ENCODE measurements at places on chromosomes 16 and 17. TPM values are rescaled to one million over a fixed set of nuclear protein-coding genes. Genes with fewer than 3 reads are reported as not detected.

Gene GSDMA
- 0.24 TPM for total RNA-seq

Gene CMTM2
- total RNA-seq: 0.45 TPM

Gene PERCC1
- total RNA-seq: 0.98 TPM

Gene TBC1D3K
- total RNA-seq: not detected

Gene KLHL10
- total RNA-seq: not detected

DNA sequence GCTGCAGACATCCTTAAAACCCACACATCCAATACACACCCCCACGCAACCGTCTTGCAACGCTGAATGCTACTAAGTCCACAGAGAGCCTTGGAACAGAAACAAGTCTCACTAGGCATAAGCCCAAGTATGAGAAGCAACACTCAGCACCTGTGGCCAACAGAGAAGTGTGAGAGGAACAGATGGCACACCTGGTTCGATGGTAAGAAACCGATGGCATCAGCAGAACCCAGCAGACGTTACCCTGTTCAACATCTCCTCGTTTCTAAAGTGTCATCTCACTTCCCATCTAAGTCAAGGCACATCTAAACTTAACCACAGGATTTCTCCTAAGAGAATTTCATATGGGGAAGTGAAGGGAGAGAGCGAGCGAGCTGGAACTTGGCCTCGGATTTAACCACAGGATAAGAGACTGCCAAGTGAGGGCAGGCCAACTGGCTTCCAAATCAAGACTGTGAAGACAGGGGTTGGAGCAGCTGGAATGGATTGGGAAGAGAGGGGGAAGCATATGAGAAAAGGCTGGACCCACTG, 41.0 kb downstream of the NXPH3 start:
- peaks cover 24% of the 10 kb centered on the region for H3K36me3 ChIP-seq
- H3K4me3 ChIP-seq: no peak overlapping the region
- no peaks in the 10 kb centered on the region for H3K27me3 ChIP-seq
- H3K27ac ChIP-seq: no peak overlapping the region
- no peak for DNase-seq

GRCh38 chr17:83136931-83137330, 57.5 kb downstream of the METRNL start:
- H3K36me3 ChIP-seq: peaks cover 2% of the 10 kb centered on the region
- no peaks in the 10 kb centered on the region for H3K4me1 ChIP-seq
- no peak overlapping the region for H3K4me3 ChIP-seq
- H3K27ac ChIP-seq: no peak overlapping the region

- H3K36me3 ChIP-seq: no peaks in the 10 kb centered on the region
- H3K27me3 ChIP-seq: no peaks in the 10 kb centered on the region
- no peak overlapping the region for H3K27ac ChIP-seq
- H3K4me1 ChIP-seq: peaks cover 25% of the 10 kb centered on the region
These were observed 6.2 kb downstream of the PRSS53 start for GRCh38 chr16:31082368-31083045.

- DNase-seq: no peak
- H3K4me3 ChIP-seq: no peak overlapping the region
- no peaks in the 10 kb centered on the region for H3K27me3 ChIP-seq
- H3K27ac ChIP-seq: no peak overlapping the region
- H3K36me3 ChIP-seq: no peaks in the 10 kb centered on the region
These were observed 17.5 kb downstream of the RAB11FIP3 start for GRCh38 chr16:442976-443375.

GRCh38 chr16:51592001-51592501, 441.0 kb upstream of the SALL1 start:
- DNase-seq: no peak
- no peaks in the 10 kb centered on the region for H3K36me3 ChIP-seq
- H3K4me1 ChIP-seq: no peaks in the 10 kb centered on the region

DNA sequence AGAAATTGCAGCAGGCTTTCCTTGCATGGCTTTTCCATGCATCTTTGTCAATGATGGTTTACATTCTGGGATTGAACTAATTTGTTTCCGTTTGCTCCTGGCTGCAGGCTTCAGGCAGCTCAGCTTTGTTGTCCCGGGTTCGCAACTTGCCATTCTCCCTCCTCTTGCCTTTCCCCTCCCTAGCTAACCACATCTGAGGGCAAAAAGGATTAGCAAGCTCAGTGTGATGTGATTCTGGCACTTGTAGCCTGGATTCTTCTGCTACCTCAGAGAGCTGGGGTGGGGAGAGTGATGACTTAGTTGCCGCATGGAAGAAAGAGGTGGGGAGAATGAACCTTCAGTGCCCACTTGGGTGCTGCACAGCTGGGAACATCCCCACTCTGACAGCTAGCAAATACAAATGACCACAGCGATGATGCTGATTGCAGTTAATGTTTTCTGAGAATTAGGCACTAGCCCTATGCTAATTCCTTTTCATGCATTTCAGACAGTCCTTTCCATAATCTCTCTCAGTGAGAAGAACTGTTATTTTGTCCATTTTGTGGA, 120.2 kb upstream of the SALL1 start:
- H3K27me3 ChIP-seq: no peaks in the 10 kb centered on the region
- H3K4me1 ChIP-seq: no peaks in the 10 kb centered on the region
- no peaks in the 10 kb centered on the region for H3K36me3 ChIP-seq
- DNase-seq: no peak
- H3K4me3 ChIP-seq: no peak overlapping the region

DNA sequence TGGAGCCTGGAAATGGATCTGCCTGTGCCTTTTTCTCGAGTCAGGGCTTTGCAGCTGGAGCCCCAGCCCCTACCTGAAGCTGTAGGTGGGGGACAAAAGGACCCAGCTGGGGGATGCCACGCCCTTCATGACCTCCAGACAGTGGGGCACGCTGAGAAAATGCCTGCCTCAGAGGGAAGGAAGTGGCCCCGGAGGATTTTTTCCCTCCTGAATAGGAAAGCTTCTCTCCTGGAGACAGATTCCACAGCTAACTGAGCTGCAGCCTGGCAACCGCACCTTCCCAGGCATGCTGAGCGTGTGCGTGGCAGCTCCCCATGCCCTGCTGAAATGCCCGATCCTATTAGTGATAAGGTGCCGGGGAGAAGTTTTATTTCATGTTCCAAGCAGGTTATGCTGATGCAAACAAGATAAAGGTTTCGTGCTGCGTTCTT, 58.0 kb downstream of the AIPL1 start:
- DNase-seq: no peak
- no peak overlapping the region for H3K27ac ChIP-seq
- peaks cover 34% of the 10 kb centered on the region for H3K27me3 ChIP-seq

DNA sequence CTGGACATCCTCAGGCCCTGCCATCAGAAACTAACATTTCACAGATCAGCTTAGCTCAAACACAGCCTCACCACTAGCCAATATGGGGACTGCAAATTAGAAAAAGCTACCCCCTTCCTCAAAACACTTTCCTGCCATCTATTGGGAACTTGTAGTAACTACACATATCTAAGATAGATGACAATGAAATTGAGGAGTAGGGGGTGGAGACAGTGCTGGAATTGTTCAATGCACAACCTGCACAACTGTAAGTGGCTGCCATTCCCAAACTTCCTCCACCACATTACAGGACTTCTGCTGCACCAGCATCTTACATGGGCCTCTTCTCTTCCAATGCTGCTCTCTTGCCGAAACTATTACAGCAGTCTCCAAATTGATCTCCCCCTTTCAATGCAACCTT, 21.9 kb downstream of the AIPL1 start:
- H3K4me3 ChIP-seq: no peak overlapping the region
- H3K27ac ChIP-seq: no peak overlapping the region
- no peak for DNase-seq

GRCh38 chr16:2428784-2429033, 538 bp upstream of the CCNF start:
- H3K4me3 ChIP-seq: peak overlapping the region; percentile 91
- no peaks in the 10 kb centered on the region for H3K36me3 ChIP-seq
- no peak for DNase-seq
- peak overlapping the region; percentile 68 for H3K27ac ChIP-seq
- H3K4me1 ChIP-seq: peaks cover 18% of the 10 kb centered on the region

GRCh38 chr17:16930571-16931317, 41.2 kb downstream of the TNFRSF13B start:
- no peaks in the 10 kb centered on the region for H3K27me3 ChIP-seq
- no peaks in the 10 kb centered on the region for H3K36me3 ChIP-seq
- no peak overlapping the region for H3K4me3 ChIP-seq
- H3K4me1 ChIP-seq: no peaks in the 10 kb centered on the region
- no peak overlapping the region for H3K27ac ChIP-seq

DNA sequence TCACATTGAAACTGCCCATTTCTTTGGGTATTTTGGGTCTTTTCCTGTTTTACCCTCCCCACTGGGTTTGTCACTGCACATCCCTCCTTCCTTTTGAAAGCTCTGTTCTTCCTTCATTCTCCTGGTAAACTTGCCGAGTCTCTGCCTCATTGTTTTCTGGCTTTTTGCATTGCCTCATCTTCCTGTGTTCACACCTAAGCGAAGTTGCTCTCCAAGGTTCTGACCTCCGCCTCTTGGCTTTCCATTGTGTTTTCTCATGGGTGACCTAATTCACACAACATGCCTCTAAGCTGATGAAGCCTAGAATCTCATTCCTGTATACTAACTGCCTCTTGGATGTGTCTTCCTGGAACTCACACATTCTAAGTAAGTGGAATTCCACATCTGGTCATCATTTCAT, 1096.1 kb upstream of the EEF2KMT start:
- no peaks in the 10 kb centered on the region for H3K36me3 ChIP-seq
- H3K4me3 ChIP-seq: no peak overlapping the region
- no peak overlapping the region for H3K27ac ChIP-seq
- no peaks in the 10 kb centered on the region for H3K27me3 ChIP-seq

DNA sequence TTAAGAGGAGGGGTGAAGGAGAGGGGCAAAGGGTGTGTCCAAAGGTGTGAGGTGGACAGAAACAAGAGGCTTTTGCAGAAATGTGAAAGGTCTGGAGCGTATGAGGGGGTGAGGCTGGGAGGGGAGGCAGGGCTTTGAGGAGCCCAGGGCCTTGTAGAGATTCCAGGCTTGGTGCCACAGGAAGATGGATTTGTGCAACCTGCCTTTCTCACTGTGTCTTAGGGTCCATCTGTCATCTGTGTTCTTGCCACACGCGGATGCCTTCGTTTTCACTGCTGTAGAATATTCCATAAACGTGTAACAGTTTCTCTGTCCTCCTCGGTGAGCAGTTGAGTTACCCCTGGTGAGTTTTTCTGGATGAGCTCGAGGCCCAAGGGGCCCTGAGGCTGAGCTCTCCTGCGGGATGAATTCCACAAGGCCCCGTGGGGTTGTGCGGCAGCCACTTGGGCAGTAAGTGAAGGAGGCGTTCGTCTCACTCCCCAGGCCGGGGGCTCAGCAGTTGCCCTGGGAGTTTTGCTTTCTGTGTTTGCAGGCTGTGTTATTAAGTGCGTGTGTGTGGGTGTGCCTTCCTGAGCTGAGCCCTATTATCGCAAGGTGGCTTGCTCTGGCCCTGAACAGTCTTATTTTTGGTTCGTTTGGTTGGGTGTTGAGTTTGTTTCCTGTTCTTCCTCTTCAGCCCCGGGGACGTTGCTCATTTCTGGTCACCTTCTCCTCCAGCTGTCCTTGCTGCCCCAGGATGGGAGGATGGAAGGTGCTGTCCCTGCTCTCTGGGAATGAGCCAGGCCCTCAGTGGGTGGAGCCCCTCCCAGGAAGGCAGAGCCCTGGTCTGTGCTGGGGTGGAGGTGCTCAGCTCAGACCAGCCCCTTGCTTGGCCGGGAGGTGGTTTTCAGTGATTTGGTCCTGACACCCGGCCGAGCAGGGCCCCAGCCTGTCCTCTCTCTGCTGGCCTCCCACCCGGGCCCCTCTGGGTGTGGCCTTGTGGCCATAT, 28.4 kb downstream of the BAIAP2 start:
- DNase-seq: no peak
- H3K4me3 ChIP-seq: no peak overlapping the region
- H3K27ac ChIP-seq: no peak overlapping the region
- no peaks in the 10 kb centered on the region for H3K4me1 ChIP-seq

- no peak overlapping the region for H3K27ac ChIP-seq
- no peaks in the 10 kb centered on the region for H3K4me1 ChIP-seq
- DNase-seq: no peak
These were observed 149.6 kb upstream of the GNAO1 start for GRCh38 chr16:56041556-56042140.

DNA sequence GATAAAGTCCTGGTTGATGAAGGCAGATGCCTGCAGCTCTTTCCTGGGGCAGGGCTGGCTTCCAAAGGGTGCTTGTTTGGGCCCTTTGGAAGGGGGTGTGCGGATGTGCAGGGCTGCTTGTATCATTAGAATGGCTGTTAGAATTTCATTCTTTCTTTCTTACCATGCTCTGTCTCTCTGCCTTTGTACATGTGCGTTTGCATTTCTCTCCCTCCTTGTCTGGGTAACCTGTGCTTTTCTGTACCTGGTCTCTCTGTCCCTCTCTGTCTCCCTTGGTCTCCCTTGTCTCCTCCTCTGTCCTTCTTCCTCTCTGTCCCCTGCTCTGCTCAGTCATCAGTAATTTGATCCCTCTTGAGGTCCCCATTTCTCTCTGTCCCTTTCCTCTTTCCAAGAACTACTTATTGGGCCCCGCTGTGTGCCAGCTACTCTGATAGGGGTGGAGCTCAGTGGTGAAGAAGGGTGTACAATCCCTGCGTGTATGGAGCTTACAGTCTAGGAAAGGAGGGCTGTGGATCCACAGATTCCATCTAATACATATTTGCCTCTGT, 69.3 kb downstream of the PLCG2 start:
- no peak overlapping the region for H3K27ac ChIP-seq
- no peak for DNase-seq
- H3K27me3 ChIP-seq: no peaks in the 10 kb centered on the region
- peaks cover 50% of the 10 kb centered on the region for H3K4me1 ChIP-seq
- peaks cover 5% of the 10 kb centered on the region for H3K36me3 ChIP-seq
- H3K4me3 ChIP-seq: no peak overlapping the region

GRCh38 chr16:4828567-4829321, 18.3 kb downstream of the GLYR1 start:
- no peaks in the 10 kb centered on the region for H3K4me1 ChIP-seq
- DNase-seq: no peak
- no peaks in the 10 kb centered on the region for H3K27me3 ChIP-seq
- H3K36me3 ChIP-seq: peaks cover 35% of the 10 kb centered on the region
- H3K4me3 ChIP-seq: no peak overlapping the region

DNA sequence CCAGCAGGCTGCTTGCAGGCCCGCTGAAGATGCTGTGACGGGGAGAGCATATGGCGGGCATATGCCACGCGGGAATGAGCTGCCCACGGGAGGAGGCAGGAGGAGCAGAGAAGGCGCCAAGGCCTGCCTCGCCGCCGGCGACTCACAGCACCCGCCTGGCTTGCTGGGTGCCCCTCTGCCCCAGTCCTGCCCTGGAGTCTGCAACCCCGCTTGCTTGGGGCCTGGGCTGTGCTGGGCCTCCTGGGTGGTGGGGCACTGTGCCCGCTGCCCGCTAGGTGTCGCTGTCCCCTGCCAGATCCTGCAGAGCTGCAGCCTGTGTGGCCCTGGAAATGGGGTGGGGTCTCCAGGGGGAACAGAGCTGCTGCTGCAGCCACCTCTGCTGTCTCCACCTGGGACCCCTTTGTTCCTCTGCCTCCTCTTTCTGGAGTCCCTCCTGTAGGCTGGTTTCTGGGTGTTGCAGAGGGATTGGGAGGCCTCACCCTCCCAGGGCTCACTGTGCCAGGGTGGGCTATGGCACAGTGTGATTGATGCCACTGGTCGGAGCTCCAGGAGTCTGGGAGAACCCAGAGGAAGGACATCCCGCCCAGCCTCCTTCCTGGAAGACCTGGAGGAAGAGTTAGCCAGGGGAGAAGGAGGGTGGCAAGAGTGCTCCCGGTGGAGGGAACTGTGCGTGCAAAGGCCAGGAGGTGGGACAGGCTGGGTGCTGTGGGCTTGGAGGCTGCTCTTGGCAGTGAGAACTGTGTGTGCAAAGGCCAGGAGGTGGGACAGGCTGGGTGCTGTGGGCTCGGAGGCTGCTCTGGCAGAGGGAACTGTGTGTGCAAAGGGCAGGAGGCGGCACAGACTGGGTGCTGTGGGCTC, 141.0 kb upstream of the CIBAR2 start:
- H3K27ac ChIP-seq: no peak overlapping the region
- peaks cover 3% of the 10 kb centered on the region for H3K4me1 ChIP-seq
- H3K27me3 ChIP-seq: peaks cover 8% of the 10 kb centered on the region

Measured in natural killer cell treated with Interleukin-12 subunit alpha and Interleukin-12 subunit beta and Interleukin-15 and Interleukin-18, amount 100 ng/mL, for 72 hours (primary cell).